Hematopoietic multipotent progenitor cell (in vitro differentiated cells): ENCODE measurements at places on chromosomes 3 and 15. TPM values are rescaled to one million over a fixed set of nuclear protein-coding genes. Genes with fewer than 3 reads are reported as not detected.

- DNase-seq, result no peak
Observed at GRCh38 chr3:10814623-10815022, 1.4 kb upstream of the SLC6A11 start.

GRCh38 chr3:132265488-132265887 is 51.7 kb upstream of the ACP3 start:
- no peak for DNase-seq

Gene TSC22D2
- total RNA-seq, result 8.1 TPM

Gene KIF15
- total RNA-seq, result 1.1 TPM
